Daoy (cell line): ENCODE measurements at places on chromosomes 1 and 21. TPM values are rescaled to one million over a fixed set of nuclear protein-coding genes. Genes with fewer than 3 reads are reported as not detected.

ZMYND12 gene
- total RNA-seq, result 0.06 TPM in 1 of 2 replicates, not detected in the other

SGIP1 gene
- total RNA-seq, result not detected in 2 replicates

CLCA1 gene
- total RNA-seq, result not detected in 2 replicates

TMEM39B gene
- total RNA-seq, result 4.3 and 4.5 TPM in 2 replicates

VHLL gene
- not detected in 2 replicates for total RNA-seq

- DNase-seq, result no peak
These were observed 31.5 kb downstream of the PAPPA2 start for GRCh38 chr1:176494436-176494835.

DNA sequence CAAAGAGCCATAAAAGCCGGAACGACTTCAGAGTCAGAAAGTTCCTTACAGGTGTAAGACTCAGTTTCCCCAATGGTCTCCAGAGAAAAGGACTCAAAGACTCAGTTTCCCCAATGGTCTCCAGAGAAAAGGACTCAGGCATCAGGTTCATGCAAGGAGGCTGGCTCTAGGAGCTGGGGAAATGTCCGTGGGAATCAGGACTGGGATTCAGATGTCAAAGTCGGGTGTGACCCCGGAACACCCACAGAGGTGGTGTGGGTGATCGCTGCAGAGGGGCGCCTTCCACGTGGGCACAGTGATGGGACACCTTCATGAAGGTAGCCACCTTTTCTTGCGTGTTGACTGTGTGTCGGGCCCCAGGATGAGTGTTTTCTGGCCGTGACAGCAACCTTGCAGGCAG is 340.8 kb downstream of the NPHP4 start:
- DNase-seq, result no peak

- DNase-seq, result no peak
These were observed 36.9 kb upstream of the OR2B11 start for GRCh38 chr1:247494767-247495166.

- no peak for DNase-seq
These were observed 50.7 kb downstream of the TM2D1 start for GRCh38 chr1:61674221-61674620.
